ENCODE measurements at places on chromosomes 7 and 10.

- no peak for DNase-seq
Observed at GRCh38 chr10:92574548-92575261, 812 bp upstream of the IDE start.

DNA sequence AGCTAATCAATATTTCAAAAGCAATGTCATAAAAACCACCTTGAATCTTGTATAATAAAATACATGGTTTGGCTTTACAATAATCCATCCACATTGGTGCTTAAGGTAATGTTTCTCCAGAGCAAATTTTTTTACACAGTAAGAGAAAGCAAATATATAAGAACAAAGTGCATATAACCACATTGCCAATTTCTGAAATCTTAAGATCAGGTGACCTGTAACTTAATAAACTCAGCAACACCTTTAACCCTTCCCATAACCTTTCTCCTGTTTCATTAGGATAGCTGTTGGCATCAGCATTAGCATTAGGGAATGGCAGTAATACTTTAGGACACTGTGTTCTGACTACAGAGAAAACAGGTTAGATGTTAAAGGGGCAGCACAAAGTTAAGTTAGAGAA is 155.9 kb upstream of the SEMA3D start:
- no peak for DNase-seq

GRCh38 chr10:76255241-76255640 is 823.8 kb downstream of the LRMDA start:
- DNase-seq = no peak

DNA sequence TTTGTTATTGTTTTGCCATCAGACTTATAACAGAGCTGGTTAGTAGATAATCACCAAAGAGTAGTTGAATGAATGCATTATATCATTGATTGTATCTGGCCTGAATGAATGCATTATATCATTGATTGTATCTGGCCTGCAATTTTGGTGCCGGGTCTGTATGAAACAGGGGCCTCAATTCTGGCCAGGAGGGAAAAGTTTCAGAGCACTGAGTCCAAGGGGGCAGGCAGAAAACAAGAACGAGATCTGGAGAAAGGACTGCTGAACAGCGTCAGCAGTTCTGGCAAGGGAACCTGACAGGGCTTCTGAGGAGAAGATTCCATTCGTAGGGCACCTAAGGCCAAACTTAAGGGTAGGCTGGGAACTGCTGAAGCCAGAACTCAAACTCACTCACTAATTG is 128.0 kb downstream of the SEMA3C start:
- peak; percentile 44 for DNase-seq

DNA sequence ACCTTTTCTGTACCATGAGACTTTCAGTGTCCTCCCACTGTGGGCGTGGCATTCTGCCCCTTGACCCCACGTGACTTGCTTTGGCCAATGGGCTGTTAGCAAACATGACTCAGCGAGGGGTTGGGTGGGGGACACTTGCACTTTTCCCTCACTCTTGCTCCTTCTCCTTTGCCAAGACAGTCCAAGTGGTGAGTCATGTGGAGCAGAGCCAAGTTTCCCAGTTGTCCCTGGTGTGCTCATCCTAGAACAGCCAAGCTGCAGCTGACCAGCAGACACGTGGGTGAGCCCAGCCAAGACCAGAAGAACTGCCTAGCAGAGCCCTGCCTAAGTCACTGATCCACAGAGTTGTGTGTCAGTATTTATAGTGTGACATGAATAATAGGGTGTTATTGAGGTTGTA is 82.8 kb upstream of the CPXM2 start:
- no peak for DNase-seq

GRCh38 chr10:34121125-34121753 is 693.9 kb downstream of the PARD3 start:
- no peak for DNase-seq

GRCh38 chr10:60286559-60286958 is 103.1 kb downstream of the ANK3 start:
- no peak for DNase-seq

- DNase-seq = peak; percentile 38
Observed at GRCh38 chr7:75984130-75985008, 10.0 kb downstream of the TMEM120A start.

GRCh38 chr7:102220960-102221800 is 65.5 kb upstream of the SH2B2 start:
- no peak for DNase-seq

- DNase-seq = no peak
Observed at GRCh38 chr10:22723343-22723779, 9.0 kb upstream of the PIP4K2A start.

GRCh38 chr7:22210355-22210754 is 146.6 kb downstream of the RAPGEF5 start:
- no peak for DNase-seq

- no peak for DNase-seq
Observed at GRCh38 chr10:60753817-60754216, 24.5 kb upstream of the CDK1 start.

GRCh38 chr10:94065787-94066186 is 72.1 kb downstream of the PLCE1 start:
- DNase-seq = no peak

DNA sequence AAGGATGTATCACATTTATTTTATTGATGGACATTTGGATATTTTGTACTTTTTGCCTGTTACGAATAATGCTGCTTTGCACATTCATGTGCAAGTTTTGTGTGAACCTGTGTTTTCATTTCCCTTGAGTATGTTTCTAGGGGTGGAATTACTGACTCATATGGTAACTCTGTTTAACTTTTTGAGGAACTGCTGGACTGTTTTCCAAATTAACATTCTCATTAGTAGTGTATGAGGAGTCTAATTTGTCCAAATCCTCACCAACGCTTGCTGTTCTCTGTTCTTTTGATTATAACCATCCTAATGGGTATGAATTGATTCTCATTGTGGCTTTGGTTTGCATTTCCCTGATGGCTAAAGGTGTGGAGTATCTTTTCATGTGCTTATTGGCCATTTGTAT is 3.2 kb downstream of the WDR11 start:
- DNase-seq = no peak

GRCh38 chr7:26375726-26376174 is 84.1 kb downstream of the SNX10 start:
- DNase-seq = no peak

GRCh38 chr7:139914306-139915267 is 85.5 kb downstream of the TBXAS1 start:
- no peak for DNase-seq

GRCh38 chr7:5423976-5424748 is 528 bp upstream of the TNRC18 start:
- peak; percentile 97 for DNase-seq

GRCh38 chr10:34024693-34025425 is 690.4 kb upstream of the NRP1 start:
- DNase-seq = peak; percentile 48

- no peak for DNase-seq
Observed at GRCh38 chr7:121604627-121605316, 208.7 kb upstream of the FAM3C start.

- DNase-seq = no peak
Observed at GRCh38 chr10:68166871-68167585, 57.7 kb downstream of the MYPN start.

- no peak for DNase-seq
Observed at GRCh38 chr7:140294454-140294853, 103.9 kb downstream of the SLC37A3 start.

GRCh38 chr7:15845868-15846267 is 159.4 kb upstream of the MEOX2 start:
- DNase-seq = no peak

GRCh38 chr10:69828144-69828870 is 26.6 kb downstream of the COL13A1 start:
- DNase-seq = no peak

DNA sequence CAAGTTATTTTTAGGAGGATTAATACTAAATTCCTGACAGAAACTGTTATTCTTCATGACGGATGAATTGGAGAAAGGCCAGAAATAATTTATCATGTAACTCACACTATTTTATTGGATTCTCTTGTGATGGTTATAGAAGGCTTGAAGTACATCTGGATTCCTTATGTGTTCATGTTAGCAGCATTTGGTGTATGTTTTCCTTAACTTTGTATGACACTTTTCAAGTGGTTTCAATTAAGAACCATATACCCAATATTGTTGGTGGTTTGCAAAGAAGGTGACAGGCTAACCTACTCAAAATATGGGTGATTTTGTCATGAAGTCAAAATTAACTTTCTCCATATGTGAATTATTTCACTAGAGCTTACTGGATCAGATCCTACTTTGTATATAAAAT is 532.2 kb upstream of the CNTNAP2 start:
- no peak for DNase-seq

GRCh38 chr7:4817178-4817901 is 41.9 kb downstream of the AP5Z1 start:
- DNase-seq = no peak

DNA sequence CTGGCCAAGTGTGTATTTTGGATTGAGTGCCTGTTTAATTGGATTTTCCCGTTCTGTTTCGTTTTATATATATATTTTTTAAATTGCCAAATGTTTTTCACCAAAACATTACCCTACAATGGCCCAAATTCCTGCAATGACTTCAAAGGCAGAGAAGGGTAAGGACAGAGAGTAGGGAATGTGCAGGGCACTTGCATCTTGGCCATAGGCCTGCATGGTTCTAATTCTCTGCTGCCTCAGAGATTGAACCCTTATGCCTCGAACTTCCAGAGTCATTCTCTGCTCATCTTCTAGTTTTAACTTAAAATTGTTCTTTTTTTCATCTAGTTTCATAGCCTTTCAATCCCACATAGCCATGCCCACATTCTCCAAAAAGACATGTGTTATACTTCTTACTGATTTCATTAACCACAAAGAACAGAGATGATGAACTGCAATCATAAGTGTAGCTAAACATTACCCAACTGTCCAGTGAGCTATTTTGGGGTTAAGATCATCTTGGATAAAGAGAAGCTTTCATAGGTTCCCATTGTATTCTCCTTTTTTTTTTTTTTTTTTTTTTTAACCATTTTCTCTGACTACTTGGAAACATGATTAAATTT is 177.6 kb downstream of the PLXDC2 start:
- DNase-seq = no peak

- no peak for DNase-seq
Observed at GRCh38 chr7:11195502-11195901, 221.8 kb downstream of the PHF14 start.

DNA sequence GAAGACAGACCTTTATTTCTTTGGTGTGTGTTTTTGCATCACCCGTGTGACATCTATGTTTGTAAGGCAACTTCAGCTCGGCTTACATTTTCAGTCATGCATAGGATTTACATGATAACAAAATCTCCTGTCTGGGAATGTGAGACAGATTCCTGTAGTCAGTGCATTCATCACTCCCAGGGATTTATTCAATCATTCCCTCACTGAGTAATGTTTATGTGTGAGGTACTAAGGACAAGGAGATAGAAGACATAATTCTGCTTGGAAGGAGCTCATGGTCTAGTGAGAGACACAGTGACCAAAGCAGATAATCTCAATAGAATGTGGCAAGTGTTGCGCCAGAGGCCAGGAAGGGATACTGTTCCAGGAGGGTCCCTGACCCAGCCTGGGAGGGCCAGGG is 35.2 kb upstream of the BMPER start:
- no peak for DNase-seq

DNA sequence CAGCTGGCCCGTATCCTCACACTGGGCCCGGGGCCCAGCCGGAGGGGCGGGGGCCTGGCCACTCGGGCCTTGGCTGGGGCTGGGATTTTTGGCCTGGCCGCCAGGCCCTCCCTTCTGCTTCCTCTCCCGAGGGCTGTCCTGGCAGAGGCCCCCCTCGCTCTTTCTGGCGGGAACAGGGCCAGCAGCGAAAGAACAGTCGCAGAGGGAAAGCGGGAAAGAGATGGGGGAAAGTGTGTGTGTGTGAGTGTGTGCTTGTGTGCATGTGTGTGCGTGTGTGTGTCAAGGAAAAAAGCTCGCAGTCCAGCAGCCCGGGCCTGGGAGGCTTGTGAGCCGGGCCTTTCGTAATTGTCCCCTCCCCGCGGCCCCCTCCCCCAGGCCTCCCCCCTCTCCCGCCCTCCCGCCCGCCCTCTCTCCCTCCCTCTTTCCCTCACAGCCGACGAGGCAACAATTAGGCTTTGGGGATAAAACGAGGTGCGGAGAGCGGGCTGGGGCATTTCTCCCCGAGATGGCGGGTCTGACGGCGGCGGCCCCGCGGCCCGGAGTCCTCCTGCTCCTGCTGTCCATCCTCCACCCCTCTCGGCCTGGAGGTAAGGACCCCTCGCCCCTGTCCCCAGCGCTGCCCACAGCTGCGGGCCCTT is at the start of gene ELN:
ELN (plus strand) TSS at position 491 of the 638 bp plus-strand sequence; CDS start at position 506, 15 bp downstream.
- DNase-seq = peak; percentile 93

DNA sequence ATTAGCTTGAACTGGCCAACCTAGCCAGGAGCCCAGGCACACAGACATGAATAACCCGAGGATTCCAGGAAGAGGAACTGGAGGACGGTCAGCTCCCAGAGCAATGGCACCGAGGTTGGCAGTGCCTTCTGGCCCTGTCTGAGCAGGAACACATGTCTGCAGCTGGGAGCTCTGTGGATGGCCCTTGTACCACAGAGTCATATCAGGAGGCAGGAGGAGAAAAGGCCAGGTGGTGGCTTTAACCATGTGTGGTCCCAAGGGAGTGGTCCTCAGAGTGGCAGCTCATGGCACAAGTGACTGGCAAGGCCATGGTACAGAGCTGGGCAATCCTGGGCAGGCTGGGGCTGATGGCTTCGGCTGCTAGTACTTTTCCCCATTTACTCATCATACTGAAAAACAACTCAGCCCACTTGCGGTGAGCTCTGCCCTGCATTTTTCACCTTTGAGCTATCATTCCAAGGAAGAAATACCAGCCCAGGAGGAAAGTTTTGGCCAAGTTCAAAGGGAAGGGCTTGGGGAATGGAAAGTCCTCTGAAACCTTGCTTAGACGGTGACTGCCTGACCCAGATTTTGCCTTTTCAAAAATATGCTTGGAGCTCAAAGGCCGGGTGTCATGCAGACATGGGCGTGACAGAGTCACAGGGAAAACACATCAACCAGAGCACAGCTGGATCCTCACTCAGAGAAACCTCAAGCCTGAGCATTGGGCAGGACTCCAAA is 25.7 kb upstream of the LOXL4 start:
- no peak for DNase-seq

DNA sequence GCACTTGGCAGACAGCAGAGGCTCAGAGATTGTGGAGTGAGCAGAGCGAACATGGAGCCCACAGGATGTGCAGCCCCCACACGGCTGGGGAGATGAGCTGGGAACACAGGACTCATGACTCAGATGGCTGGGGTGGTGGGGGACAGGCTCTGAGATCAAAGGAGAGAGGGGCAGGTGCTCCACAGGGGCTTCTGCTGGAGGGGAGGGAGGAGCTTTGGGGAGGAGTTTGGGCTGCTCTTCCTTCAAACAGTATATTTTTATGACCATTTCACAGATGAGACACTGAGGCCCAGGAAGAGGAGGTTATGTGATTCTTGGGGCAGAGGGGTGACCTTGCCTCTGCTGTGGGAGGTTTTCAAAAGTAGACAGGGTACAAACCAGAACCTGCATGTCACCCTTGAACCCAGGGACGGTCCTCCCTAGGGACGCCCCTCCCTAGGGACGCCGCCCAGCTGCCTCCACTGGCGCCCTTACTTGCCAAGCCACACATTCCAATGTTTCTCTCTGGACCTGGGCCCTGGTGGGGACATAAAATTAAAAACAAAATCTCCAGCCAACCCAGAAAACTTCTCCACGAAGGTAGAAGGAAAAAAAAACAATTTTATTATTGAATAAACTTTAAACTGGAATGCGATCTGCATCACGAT is 981 bp upstream of the CRYGN start:
- DNase-seq = no peak

Measured in Right ventricle myocardium superior (tissue), 1 donor.